Activated T-helper 9 cell treated with anti-CD3 and anti-CD28 coated beads, Interleukin-2, amount 50 U/mL, for 16 hours (primary cell): ENCODE measurements at places on chromosomes 1 and 21.

DNA sequence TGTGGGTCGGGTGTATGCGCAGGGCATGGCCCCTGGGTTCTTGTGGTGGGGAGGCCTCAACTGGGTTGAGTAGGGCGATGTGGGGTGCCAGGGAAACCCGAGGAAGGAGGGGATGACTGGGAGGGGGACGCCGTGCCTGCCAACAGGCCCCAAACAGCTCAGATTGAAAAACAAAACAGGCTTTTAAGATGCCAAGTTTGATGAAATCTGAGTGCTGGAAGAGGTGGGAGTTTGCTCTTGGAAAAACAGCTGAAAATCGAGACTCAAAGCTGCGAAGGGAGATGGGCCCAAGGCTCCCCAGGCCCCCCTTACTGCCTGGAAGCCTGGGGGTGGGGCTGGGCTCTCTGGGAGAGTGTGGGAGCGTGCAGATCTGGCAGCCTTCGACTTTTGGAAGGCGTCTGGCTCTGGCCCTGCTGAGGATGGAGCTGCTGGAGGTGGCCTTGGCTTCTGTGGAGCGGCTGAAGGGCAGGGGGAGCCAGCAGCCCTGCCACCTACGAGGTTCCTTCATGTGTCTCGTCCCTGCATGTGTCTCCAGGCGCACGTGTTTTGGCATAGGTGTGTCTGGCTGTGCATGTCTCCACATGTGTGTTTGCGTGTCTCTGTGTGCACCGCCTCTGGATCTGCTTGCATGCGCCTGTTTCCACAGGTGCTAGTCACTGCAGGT is 33.3 kb downstream of the PTPRF start:
- no peak for DNase-seq

- DNase-seq: no peak
These were observed 38.0 kb downstream of the ARHGAP29 start for GRCh38 chr1:94199398-94199797.

- DNase-seq: no peak
These were observed 101.7 kb downstream of the NR5A2 start for GRCh38 chr1:200128944-200129879.

DNA sequence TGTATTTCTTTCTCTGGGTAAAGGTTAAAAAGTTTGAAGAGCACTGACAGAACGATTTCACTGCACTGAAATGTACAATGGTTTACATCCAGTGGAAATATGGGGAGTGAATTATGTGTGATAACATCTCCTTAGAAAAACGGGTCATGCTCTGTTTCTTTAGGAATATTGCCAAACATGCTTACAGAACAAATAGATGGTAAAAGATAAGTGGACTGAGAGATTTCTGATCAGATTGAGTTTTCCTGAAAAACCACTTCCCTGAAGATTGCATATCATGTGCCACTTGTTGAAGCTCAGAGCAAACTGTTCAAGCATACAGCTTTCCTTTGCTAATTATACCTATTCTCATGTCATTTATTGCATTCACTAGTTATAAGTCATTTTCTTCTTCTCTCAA is 29.9 kb upstream of the DISP1 start:
- DNase-seq: no peak

DNA sequence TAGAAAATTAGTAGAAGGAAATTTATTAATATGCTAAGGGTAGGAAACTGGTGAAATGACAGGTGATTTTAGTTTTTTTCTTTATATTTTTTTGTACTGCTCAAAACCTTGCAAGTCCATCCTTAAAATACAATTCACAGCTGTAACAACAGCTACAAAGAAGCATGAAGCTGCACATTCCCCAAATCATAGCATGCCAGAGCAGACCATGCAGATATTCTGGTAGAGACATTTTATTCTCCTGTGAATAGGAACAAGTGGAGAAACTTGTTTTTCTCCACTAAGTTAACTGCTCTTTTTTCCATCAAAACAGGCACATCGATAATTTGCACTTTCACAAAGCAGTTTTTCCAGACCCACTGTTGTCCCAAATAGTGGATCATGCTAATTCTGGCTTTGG is 1125.7 kb downstream of the BRINP3 start:
- no peak for DNase-seq

- DNase-seq: no peak
These were observed 96.4 kb downstream of the GLIS1 start for GRCh38 chr1:53642607-53643006.

GRCh38 chr1:210250998-210251679 is 18.5 kb downstream of the SERTAD4 start:
- DNase-seq: no peak

DNA sequence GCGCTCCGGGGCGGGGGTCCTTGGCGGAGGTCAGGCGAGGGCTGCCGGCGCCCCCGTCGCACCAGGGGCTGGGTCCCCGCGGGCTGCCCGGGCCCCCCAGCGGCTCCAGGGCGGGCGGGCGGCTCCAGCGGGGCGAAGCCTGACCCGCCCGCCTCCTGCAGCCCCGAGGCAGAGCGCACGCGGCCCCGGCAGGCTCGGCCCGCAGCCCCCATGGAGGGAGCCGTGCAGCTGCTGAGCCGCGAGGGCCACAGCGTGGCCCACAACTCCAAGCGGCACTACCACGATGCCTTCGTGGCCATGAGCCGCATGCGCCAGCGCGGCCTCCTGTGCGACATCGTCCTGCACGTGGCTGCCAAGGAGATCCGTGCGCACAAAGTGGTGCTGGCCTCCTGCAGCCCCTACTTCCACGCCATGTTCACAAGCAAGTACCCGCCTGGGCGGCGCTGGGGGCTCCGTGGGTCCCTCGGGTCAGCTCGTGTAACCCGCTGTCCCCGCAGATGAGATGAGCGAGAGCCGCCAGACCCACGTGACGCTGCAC is 817 bp downstream of the KLHL17 start:
- no peak for DNase-seq
